ENCODE measurements at places on chromosomes 6 and 20.

DNA sequence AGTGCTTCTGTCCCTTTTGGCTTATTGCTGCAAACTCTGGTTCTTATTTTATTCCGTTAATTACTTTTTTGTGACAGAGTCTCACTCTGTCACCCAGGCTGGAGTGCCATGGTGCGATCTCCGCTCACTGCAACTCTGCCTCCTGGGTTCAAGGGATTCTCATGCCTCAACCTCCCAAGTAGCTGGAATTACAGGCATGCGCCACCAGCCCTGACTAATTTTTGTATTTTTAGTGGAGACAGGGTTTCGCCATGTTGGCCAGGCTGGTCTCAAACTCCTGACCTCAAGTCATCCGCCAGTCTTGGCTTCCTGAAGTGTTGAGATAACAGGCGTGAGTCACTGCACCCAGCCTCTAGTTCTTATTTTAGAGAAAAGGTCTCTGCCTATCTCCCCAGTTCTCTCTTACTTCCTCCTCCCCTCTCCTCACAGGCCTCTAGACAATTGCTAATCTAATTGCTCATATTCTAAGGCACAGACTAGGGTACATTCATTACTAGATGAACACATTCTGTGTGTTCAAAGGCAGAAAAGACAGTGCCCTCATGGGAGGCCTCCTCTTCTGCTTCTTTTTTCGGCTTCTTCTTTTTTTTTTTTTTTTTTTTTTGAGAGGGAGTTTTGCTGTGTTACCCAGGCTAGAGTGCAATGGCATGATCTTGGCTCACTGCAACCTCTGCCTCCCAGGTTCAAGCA is 27.0 kb downstream of the EDEM2 start:
- no peak for DNase-seq

GRCh38 chr20:34615477-34615876 is 57.0 kb downstream of the MAP1LC3A start:
- DNase-seq = no peak

DNA sequence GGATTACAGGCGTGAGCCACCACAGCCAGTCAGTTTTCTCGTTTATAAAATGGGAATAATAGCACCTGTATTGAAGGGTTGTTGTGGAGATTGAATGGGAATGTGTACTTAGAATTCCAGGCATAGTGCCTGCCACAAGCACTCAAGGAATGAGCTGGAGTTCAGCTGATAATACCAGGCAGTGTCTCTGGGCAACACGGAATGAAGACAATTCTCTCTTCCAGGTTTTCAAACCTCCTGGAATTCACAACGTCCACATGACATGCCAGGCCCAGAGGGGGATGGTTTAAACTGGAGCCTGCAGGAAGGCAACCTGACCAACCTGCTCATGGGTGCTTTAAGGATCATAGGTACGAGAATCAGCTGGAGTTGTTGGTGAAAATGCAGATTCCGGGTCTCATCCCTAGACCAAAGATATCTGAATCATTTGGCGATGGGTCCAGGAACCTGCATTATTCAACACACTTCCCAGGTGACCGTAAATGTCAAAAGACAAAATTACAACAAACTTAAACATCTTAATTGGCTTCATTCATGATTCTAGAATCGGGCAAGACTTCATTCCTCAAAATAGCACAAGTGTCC is 1.9 kb upstream of the PTPN1 start:
- no peak for DNase-seq

GRCh38 chr6:122014961-122015360 is 384.5 kb upstream of the HSF2 start:
- no peak for DNase-seq

DNA sequence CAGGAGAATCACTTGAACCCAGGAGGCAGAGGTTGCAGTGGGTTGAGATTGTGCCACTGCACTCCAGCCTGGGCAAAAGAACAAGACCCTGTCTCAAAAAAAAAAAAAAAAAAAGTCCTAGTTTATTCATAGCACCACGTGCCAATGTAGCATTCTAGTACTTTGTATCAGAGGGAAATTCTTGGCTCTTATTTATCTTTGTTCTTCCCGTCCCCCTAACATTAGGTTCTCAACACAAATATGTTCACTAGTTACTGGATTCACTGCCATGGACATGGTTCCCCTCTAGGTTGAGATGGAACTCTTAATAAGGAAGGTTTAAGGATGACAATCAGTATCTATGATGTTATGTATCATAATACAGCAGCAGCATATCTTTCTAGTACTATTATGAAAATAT is 178.5 kb downstream of the KIF6 start:
- DNase-seq = no peak

DNA sequence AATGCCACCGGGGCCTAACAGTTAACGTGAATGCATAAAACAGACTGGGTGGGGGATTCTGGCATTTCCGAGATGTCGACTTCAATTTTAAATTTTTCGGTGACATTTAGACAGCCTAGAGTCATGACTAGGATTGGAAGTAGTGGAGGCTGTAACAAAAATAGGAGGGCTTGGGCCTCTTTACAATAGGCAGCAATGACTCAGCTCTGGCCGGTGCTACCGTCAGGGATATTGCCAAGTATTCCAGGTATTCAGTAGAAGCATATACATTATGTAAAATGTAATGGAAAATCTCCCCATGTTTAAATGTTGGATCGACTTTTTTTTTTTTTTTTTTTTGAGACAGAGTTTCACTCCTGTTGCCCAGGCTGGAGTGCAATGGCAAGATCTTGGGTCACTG is 136.2 kb upstream of the STMND1 start:
- no peak for DNase-seq

GRCh38 chr20:46563170-46563859 is 12.9 kb upstream of the OCSTAMP start:
- no peak for DNase-seq

- no peak for DNase-seq
Measured at GRCh38 chr6:162074641-162075275, 652.8 kb downstream of the PRKN start.

DNA sequence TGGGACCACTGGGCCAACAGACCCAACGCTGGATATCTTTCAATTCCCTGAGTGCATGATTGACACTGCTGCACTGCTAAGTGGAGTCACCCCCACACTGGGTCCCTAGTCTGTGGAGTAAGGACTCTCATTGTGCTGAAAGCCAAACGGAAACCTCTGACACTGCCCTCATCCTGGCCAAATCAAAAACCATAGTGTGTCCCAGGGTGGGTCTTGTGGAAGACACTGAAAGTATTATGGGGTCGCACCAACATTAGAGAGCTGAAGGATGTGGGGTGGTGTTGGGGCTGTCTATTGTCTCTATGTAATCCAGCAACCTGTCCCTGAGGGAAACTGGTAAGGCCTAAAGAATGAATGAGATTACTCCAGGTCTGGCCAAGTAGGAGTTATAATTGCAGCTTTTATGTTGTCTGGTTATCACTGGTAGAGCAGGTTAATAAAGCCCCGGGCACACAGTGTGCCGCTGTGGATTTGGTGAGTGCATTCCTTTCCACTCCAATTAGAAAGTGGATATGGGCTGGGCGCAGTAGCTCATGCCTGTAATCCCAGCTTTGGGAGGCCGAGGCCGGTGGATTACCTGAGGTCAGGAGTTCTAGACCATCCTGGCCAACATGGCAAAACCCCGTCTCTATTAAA is 57.9 kb downstream of the HLA-A start:
- no peak for DNase-seq

DNA sequence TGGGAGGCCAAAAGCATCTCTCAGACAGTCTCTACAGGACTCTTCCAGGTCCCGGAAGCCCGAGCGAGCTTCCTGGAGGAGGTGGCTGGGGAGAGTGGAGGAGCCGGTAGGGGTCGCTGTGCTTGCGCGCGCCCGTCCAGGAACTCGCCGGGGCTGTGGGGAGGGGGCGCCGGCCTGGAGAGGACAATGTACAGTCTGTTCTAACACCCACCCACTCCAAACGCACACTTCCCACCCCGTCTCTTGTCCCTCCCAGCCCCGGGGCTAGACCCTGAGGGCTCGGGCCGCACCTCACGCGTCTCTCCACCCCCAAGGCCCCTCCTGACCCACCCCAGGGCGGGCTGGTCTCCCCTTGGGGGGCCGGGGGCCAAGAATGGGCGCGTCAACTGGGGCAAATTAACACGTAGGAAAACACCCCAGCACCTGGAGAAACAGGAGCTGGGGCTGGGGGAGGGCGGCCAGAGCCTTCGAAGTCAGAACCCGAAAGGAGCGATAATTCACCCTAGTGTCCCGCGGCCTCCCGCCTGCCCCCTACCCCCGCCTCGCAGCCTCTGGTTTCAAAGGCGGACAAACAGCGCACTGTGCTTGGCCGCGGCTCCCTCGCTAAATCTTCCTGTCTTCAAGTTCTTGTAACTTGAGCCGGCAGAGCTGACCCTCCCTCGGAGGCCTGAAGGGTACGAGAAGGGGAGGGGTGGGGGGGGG is 103.2 kb upstream of the FOXP4 start:
- DNase-seq = no peak

GRCh38 chr20:62066983-62067433 is 1.3 kb upstream of the TAF4 start:
- peak; percentile 19 for DNase-seq

- no peak for DNase-seq
Measured at GRCh38 chr20:3923818-3924217, 34.6 kb downstream of the PANK2 start.

Data from CD4-positive, alpha-beta T cell treated with Interleukin-1 beta for 1 hour (primary cell).